ENCODE measurements at places on chromosomes 5 and 9.

GRCh38 chr9:77827104-77827784 is 179.1 kb upstream of the GNA14 start:
- peak; percentile 39 for DNase-seq

DNA sequence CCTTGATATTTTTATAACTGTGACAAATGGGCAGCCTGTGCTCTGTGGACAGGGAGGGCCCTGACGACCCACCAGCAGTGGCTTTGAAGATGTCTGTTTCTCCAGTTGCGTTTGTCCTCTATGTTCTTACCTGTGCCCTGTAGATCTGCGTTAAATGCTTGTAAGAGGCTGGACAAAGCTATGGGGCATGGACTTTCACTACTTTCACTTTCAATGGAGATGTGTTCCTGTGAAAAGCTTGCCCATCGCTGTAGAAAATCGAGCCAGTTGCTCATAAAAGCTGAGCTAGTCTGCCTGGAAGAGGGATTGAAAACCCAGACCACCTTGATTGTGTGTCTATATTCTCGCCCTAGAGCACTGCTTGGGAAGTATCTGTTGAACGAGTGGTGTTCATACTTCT is 74.1 kb downstream of the PSAT1 start:
- DNase-seq: no peak

DNA sequence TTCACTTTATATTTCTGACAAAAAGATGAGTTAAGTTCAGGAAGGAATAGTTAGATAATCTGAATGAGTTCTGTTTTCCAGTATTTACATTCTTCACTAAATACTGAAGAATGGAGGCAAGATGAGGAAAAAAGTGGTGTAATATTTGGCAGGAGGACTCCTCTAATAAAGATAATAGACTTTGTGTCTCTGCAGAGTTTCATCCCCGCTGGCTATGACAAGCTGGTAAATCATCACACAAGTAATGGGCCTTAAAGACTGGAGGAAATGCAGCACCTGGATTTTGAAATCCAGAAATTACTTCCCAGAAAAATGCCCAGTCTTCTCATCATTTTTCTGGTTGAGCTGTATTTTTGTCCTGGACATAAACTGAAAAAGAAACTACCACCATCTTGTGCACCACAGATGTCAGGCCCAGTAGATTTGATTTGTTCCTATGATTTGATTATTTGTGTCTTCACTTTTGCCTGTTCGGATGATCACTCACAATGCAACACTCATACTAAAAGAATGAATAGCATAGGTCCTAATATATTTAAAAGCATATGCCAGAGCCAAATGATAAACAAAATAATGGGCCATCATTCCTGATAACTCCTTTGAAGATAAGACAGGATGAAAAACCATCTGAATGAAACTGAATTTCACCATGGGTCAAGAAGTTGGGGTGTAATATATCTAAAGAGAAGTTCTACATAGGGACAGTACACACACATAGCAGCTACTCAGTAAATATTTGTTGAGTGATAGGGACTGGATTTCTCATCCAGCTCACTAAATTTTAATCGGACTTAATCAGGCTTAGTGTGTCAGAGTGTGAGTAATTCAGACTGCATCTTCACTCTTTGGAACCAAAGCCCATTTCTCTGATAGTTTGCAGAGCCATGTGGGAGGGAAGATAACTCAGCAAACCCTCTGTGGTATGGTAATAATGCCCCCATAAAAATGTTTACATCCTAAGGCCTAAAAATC is 200.5 kb downstream of the HINT1 start:
- DNase-seq: no peak

- DNase-seq: no peak
These were observed 184.0 kb downstream of the GOLPH3 start for GRCh38 chr5:31990081-31990650.

DNA sequence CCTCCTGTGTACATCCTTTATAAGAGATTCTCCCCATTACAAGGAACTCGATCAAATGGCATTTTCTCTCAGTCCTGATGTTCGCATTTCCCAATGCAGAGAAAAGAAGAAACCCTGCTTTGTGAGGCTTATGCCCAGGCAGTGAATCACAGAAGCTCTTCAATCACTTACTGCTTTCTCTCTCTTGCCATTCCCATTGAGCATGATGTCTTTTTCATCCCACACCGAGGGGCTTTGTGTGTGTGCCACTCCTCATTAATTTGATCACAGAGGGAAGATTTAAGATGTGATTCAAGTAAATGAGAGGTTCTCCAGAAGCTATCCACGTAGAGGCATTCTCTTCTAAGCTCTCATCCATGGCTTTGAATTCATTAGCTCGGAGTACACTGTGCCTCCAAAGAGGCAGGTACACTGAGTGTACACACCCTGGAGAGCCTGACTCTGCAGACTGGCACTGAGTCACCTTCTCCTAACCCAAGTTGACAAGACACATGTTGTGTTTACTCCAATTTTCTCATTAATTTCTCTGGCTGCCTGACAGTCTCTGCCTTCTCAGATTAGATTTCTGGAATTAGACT is 45.4 kb downstream of the MFAP3 start:
- DNase-seq: no peak

GRCh38 chr9:8799206-8799605 is 999.6 kb upstream of the DMAC1 start:
- DNase-seq: no peak

DNA sequence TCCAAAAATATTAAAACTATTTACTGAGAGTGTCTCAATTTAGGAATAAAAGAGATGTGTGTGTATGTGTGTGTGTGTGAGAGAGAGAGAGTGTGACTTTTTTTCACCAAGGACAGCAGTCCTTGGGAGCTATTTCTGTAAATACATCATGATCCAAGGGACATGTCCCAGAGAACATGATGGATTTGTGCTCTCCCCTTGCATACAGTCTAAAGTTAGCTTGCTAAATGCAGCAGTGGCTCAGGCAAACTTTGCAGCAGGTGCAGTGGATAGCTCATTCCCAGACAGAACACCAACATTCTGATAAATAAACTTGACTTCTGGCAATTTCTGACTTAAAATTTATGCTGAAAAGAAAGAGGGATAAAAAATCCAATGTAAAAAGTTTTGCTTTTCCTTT is 55.4 kb upstream of the SGCD start:
- DNase-seq: no peak

DNA sequence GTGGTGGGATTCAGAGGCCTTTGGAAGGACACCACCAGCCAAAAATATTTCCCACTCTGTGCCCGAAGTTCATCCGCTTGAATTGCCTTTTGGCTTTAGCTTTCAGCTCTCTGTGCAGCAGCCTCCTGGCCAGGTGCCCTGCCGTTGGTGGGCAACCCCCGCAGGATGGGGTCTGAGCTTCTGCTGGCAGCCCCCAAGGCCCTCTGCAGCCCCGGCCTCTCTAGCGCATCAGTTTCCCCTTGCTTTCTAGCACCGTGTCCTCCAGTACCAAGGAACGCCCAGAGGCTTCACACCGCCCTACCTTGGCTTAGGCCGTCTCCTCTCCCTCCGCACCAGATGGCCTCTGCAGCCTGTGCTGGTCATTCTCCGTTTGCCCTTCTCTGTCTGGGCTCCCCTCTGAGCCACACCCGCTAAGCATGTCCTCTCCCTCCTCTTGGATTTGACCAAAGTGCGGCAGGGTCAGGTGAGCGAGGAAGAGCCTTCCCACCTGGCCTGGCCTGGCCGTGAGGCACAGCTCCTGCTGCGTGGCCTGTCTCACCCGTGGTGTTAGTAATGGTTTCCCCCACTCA is 4.2 kb upstream of the TSC1 start:
- DNase-seq: no peak

DNA sequence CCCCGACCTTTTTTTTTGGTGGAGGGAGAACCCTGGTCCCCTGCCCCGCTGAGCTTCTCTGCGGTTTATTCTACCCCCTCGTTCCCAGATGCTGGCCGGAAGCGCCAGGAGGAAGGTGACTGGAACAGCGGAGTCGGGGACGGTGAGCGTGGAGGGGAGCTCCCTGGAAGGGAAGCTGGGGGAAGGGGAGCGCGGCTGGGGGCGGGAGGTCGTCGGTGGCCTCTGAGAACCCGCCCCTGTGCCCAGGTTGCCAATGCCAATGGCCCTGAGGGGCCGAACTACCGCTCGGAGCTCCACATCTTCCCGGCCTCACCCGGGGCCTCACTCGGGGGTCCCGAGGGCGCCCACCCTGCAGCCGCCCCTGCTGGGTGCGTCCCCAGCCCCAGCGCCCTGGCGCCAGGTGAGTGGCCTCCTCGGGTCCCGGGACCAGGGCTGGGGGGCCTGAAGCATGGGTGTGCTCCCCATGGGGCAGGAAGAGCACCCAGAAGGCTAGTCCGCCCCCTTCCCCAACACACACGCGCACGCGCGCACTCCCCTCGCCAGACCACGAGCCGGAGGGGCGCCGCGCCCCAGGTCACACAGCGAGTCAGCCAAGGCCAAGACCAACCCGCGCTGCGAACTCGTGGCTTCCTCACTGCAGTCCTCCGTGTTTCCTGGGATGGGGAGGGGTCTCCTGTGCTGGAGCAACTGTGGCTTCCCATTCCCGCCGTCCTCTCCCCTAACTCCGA is 10.6 kb downstream of the MYOZ3 start:
- peak; percentile 10 for DNase-seq

DNA sequence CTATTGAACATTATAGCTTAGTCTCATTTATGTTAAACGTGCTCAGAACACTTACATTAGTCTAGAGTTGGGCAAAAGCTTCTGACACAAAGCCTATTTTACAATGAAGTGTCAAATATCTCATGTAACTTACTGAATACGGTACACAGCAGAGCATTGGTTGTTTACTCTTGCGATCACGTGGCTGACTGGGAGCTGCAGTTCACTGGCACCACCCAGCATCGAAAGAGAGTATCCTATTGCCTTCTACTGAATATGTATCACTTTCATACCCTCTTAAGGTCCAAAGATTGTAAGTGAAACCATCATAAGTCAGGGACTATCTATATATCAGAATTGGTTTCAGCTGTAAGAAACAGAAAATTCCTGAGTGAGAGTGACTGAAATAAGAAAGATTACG is 42.6 kb upstream of the OSMR start:
- DNase-seq: no peak

GRCh38 chr5:61866930-61867329 is 439.1 kb upstream of the KIF2A start:
- DNase-seq: peak; percentile 48

GRCh38 chr9:71928376-71928775 is 16.9 kb downstream of the C9orf85 start:
- no peak for DNase-seq
